ENCODE measurements at places on chromosomes 11 and 22.

DNA sequence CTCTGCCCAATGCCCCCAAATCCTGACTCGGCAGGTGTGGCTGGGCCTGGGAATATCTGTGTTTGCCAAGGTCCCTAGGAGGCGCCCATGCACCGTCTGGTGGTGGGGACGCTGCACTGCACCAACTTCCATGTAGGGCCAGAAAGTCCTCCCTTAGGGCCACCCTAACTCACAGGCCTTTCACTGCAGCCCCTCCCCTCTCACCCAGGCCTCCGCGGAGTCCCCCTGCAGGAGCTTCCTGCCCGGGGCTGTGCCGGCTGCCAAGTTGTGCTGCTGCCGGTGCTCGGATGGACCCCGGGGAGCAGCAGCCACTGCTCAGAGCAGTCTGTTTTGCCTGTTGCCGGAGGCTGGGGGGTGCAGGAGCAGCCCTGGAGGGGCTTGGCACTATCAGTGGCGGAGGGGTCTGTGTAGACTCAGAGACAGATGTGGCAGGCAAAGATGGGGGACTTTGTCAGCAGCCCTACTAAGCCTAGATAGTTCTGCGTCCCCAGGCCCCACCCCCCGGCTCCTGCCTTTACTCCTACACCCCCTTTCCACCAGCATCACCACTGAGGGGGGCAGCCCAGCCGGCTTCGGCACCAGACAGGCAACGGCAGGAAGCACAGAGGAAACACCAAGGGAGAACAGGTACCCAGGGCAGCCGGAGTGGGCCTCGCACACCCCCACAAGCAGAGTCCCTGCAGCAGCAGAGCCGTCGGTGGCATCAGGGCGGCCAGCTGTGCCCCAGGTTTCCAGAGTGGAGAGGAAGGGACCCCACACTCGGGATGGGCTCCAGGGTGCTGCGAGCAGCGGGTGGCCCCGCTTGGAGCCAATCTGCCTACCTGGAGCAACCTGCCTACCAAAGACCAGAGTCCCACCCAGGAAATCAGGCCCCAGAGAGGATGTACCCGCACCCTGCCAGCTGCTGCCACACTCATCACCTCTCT is 124.3 kb downstream of the TRIM29 start:
- DNase-seq, result peak; percentile 31

- peak; percentile 78 for DNase-seq
Measured at GRCh38 chr11:129960216-129961214, 42.1 kb downstream of the PRDM10 start.

DNA sequence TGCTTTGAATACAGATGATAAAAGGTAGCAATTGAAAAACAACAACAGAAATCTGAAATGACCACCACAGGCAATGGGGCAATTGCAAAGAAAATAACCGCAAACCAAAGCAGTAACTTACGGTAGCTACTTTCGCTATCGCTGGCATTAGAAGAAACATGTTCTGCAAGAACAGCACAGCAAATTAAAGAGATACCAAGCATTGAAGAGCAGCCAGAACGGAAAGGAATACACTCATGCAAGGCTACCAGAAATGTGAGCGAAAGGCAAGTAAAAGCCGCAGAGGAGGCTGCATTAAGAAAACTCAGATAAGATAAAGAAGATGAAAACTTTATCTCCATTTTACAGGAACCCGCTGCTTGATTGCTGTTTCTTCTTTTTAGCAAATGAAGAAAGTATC is 194.1 kb upstream of the CCDC90B start:
- DNase-seq, result peak; percentile 3

DNA sequence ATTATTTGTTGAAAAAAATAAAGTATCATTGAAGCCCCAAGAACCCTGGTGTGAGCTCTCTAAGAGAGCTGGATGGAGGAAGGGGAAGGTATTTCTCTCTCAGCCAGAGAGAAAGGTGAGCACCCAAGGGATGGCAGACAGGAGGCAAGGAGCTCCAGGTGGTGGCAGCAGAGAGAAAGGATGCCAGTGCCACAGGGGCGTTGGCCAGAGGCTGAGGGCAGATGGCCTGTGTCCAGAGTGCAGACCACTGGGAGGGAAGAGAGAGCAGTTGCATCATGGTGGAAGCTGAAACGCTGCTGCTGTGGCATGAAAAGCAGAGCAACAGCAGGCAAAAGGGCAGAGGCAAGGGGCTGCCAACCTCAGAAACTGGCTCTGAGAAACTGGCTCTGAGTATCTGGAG is 8.5 kb downstream of the SPON1 start:
- DNase-seq, result no peak

DNA sequence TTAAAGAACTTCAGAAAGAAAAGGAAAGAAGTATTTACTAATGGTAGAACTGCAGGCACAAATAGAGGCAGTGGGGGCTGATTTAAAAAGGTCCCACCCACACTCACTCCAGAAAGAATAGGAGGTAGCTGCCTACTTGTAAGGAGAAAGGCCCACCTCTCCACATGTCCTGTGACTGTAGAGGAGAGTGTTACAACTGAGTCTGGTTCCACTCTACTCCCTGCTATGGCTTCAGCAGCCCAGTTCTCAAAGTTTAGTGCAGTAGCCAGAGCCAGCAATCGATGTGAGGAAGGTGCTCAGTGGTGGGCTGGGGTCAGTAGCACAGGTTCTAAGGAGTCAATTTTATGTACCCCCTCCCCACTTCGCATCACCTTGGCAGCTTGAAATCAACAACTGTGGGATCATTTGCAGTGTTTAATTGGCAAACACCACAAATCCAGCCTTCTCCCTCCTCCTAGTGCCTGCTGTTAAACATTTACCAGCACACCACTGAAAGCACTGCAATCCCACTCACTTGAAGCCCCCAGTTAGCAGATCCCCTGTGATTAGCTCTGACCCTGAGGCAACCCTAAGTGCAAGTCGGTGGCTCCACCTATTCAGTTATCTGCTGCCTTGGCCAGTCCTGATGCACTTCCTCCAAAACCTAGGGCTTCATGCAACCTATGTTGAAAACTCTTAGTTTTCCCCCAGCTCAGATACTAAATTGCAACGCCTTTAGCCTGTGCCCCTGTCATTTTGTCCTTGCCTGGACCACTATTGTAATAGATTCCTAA is 146.6 kb downstream of the BBOX1 start:
- no peak for DNase-seq

- no peak for DNase-seq
Measured at GRCh38 chr22:49263101-49263500, 564.6 kb downstream of the BRD1 start.

DNA sequence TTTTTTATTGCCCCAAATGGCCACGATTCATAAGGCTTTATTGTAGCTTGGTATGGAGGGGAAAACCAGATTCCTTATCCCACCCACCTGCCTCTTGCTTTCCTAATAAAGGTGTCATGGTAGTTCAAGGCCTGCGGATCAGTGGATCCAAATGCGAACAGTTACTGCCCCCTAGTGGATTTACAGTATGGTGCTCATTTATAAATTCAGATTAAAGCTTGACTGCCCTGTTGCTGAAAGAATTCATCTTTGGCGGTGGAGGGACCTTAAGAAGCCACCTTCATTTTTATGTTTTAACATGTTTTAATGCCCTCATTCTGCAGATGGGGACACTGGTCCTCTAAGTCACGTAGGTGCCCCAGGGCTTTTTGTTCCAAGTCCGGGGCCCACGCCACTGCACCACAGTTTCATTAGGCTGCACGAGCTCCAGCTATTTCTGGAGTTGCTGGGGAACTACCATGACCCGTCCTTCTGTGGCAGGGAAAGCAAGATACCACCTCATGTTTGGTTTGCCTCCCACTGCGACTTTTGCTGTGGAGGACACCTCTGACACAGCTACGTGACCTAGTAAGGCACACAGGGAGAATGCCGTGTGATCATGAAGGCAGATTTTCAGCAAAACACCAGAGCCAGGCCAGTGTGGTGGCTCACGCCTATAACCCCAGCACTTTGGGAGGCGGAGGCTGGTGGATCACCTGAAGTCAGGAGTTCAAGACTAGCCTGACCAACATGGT is 15.6 kb upstream of the INCENP start:
- peak; percentile 85 for DNase-seq

GRCh38 chr11:110891411-110891810 is 179.2 kb upstream of the ARHGAP20 start:
- peak; percentile 56 for DNase-seq

DNA sequence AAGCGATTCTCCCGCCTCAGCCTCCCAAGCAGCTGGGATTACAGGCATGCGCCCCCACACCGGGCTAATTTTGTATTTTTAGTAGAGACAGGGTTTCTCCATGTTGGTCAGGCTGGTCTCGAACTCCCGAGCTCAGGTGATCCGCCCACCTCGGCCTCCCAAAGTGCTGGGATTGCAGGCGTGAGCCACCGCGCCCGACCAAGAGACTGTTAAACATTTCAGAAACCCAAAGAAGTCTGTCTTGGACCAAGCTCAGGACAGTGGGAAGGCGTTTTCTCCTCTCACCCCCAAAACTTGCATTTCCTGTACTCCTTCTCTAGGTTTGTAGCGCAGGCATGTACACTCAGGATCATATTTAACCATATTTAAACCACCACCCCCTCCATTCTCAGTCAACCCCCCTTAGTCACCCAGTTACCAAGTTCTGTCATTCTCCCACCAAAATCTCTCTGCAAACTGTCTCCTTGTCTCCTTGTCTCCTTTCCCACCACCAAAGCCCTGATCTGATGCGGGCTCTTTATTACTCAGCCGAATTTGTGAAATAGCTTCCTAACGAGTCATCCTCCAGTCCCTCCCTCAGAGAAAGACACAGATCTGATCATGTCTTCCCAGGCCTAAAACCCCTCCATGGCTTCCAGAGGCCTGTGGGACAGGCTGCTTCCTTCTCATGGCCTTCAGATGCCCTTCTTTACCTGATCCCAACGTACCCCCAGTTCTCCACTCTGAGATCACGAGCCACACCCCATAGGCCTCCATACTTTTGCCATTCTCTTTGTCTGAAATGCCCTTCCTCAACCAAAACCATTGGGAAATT is 29.0 kb upstream of the CREB3L1 start:
- DNase-seq, result peak; percentile 90

DNA sequence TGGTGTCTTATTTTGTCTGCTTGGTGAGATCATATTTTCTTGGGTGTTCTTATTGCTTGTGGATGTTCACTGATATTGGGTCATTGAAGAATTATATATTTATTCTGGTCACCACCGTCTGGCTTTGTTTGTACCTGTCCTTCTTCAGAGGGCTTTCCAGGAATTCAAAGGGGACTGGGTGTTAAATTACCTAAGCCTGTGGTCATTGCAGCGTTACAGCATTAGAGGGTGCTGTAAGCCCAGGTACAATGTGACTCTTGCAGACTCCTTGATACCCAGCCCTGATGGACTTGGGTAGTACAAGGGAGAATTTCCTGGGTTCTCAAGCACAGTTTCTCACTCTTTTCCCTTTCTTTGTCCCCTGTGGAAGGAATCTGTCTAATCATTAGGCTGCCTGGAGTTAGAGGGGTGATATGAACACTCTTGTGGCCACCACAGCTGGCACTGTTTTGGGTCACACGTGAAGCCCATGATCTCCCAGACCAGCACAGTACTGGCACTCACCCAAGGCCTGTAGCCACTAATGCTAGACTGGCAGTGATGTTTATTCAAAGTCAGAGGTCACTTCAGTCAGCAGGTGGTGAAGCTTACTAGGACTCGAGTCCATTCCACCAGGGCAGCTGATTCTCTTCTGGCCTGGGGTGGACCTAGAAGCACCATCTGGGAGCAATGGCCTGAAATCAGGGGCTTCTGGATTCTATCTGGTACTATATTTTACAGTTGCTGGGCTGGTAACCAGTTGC is 56.1 kb upstream of the NARS2 start:
- no peak for DNase-seq

GRCh38 chr22:20145206-20145831 is 5.5 kb downstream of the CCDC188 start:
- DNase-seq, result no peak

GRCh38 chr11:132448334-132448995 is 1078.0 kb downstream of the NTM start:
- no peak for DNase-seq

- DNase-seq, result no peak
Measured at GRCh38 chr11:371051-371450, 1.8 kb downstream of the B4GALNT4 start.

GRCh38 chr11:46414879-46415278 is 23.3 kb upstream of the CHRM4 start:
- DNase-seq, result no peak

DNA sequence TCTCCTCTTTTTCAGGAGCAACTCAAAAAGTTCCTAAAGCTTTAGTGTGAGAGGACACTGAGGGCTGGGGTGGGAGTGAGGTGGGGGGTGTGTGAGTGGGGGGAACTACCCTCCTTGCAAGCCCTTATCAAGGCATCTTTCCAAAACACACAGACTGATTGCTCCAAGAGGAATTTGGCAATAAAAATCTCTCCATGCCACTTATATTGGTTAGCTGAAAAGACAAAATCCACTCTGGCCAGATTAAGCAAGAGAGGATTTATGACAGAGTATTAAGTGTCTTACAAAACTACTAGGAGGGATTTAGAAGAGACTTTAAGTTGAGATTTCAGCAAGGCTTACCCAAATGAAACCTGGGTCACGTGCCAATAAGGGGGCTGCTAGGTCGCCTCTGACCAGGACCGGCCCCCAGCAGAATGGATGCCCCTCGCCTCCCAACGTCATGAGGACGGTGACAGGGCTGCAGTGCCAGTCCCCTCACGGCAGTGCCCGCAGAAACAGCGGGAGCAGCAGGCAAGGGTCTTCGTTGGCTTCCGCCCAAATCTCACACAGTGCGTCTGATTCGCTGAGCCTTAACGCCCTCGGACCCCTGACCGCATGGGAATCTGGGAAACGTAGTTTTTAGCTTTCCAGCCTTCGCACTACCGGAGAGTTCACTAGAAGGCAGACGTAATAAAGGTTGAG is 22.1 kb upstream of the CTR9 start:
- DNase-seq, result no peak

GRCh38 chr11:26522912-26523610 is 49.0 kb downstream of the MUC15 start:
- DNase-seq, result peak; percentile 43

DNA sequence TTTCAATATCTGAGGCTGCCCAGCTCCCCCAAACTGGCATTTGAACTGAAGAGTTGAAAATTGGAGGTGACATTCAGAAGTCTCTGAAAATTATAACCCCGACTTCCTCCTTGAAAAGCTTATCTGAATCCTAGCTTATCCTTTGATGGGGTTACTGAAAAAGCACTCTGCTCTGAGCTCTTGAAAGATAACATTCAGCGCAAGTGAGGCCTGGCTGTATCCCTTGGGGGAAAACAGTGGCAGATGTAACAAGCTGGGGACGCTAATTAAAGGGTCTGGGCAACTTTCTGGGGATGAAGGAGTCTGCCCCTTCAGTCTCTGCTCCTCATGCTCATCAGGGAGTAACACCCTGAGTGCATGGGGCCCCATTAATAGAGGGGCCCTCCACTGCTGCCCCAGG is 402.0 kb upstream of the CADM1 start:
- no peak for DNase-seq

GRCh38 chr11:71302534-71302909 is 50.1 kb upstream of the SHANK2 start:
- no peak for DNase-seq

GRCh38 chr11:115745610-115746512 is 241.6 kb upstream of the CADM1 start:
- DNase-seq, result no peak

GRCh38 chr11:133905677-133906156 is 51.1 kb downstream of the IGSF9B start:
- DNase-seq, result no peak
